ENCODE measurements at places on chromosomes 16 and 17.

DNA sequence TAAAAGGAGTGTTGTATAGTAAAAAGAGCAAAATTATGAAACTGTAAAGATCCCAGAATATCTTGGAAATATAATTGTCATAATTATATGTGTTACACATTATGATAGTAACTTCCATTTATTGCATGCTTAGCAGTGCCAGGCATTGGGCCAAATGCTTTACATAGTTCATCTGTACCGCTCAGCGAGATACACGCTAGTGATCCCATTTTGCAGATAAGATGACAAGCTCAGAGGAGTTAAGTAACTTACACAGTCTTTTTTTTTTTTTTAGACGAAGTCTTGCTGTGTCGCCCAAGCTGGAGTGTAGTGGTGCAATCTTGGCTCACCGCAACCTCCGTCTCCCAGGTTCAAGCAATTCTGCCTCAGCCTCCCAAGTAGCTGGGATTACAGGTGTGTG, 6.8 kb upstream of the EZH1 start:
- no peak for DNase-seq

- DNase-seq: no peak
Observed at GRCh38 chr17:56638591-56639051, 45.1 kb downstream of the NOG start.

DNA sequence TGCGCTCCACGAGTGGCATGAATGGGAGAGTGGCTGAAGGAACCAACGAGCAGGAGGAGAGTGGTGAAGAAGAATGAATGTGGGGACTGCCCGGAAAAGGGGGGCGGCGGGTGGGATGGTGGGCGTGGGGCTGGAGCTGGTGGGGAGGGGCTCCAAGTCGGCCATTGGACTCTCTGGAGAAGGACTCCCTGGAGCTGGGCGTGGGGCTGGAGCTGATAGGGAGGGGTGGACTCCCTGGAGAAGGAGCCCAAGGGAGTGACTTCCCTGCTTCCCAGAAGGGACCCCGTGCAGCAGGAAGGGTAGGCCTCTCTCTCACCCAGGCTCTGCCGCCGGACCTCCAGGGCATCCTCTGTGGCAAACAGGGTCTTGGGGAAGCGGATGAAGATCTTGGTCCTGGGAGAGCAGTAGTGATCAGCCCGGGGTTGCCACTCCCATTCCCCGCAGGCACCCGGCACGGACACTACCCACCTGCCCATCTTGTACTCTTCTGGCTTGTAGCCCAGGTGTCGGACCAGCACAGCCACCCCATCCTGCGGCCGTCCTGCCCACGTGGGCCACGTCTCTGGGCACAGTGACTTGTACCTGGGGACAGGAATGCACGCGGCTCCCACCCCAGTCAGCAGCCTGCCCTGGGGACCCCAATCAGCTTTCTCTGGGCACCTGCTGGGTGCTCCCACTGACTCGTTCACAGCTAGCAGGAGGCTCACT, 14.9 kb upstream of the CRK start:
- DNase-seq: peak; percentile 52

- no peak for DNase-seq
Observed at GRCh38 chr16:17340804-17341203, 130.0 kb downstream of the XYLT1 start.

GRCh38 chr17:79027925-79028491, 4.0 kb downstream of the C1QTNF1 start:
- peak; percentile 73 for DNase-seq

DNA sequence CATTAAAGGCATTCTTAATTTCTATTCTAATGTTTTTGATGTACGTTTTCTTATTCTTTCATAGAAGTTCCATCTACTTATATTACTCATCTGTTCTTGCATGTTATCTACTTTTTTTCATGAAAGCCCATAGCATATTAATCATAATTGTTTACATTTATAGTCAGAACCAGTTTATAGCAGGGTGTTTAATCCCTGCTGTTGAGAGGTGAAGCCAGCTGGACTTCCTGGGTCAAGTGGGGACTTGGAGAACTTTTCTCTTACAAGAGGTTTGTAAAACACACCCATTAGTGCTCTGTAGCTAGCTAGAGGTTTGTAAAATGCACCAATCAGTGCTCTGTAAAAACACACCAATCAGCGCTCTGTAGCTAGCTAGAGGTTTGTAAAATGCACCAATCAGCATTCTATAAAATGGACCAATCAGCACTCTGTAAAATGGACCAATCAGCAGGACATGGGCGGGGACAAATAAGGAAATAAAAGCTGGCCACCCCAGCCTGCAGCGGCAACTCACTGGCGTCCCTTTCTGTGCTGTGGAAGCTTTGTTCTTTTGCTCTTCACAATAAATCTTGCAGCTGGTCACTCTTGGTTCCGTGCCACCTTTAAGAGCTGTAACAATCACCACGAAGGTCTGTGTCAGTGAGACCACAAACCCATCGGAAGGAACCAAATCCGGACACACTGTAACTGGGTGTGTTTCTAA, 120.6 kb downstream of the TANC2 start:
- DNase-seq: no peak

DNA sequence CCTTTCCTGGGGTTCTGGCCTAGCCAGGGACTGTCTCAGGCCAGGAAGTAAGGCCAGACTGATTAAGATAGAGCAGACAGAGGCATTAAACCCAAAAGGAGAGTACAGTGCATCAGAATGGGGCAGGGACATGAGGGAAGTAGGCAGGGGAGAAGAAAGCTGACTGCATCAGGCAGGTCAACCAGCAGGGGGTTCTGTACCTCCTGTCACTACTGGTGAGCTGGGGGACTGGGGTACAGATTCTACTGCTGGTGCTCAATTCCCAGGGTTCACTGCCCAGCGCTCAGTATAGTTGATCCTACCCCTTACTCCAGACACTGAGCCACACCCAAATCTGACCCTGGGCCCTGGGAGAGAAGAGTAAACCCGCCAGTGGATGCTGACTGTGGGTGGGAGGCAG, 12.9 kb upstream of the MTMR4 start:
- no peak for DNase-seq

- no peak for DNase-seq
Observed at GRCh38 chr16:48596326-48596725, 13.7 kb downstream of the N4BP1 start.

DNA sequence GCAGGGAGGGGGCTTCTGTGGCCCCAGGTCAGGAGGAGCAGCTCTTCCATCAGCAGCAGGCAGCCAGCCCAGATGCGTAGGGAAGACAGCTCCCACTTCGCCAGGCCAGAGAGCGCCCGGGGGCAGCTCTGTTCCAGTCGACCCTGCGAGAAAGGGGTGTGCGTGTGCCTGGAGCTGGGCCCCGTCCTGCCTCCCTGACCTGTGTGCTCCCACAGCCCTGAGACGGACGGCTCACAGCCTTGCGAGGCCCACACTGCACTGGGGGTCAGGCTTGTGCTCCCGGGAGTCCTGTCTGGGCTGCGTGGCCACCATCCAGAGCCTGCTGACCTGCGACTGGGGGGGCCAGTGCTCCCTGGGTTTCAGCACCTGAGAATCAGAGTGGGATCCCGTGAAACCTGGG, 469 bp upstream of the MSLN start:
- DNase-seq: peak; percentile 46

DNA sequence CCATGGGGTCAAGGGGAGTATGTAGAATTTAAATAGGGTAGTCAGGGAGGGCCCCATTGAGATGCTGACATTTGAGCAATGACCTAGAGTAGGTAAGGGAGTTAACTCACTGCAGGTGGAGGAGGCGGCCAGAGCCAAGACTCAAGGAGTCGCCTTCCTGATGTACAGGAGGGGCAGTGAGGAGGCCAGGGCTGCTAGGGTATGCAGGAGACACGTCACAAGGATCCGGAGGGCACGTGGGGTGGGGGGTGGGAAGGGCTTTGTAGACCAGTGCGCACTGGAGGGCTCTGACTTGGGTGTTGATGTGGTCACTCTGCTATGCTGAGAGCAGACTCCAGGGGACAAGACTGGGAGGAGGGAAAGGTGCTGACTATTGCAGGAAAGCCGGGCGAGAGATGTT, 37.5 kb downstream of the SPECC1 start:
- DNase-seq: no peak

DNA sequence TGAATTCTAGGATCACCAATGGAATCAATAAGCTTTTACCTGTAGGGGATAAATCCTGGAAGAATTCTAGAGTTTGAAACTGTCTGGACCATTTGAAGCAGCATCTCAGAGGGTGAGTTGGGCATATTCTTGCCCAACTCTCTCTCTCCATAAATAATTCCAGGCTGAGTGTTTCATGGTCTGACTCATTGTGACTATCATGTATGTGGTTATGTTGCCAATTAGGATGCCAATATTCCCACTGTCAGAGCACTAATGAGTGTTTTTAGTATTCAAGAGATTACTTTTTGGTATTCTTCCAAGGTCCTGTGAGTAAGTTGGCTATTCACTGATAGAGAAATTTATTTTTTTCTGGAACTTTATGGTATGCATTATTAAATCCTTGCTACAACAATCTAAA, 456.9 kb downstream of the TOX3 start:
- DNase-seq: no peak

DNA sequence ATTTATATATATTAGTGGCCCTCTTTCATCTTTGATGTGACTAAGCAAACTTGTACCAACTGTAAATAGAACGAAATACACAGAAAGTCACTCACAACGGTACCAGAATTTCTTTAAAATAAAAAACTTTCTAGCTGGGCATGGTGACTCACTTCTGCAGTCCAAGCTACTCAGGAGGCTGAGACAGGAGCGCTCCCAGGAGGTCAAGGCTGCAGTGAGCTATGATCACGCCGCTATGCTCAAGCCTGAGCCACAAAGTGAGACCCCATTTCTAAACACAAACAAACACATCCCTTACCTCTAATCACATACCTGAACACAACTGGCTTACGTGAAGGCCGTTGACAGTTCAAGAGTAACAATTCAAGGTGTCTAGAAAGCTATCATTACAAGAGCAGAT, 29.7 kb downstream of the STAT5B start:
- DNase-seq: no peak

DNA sequence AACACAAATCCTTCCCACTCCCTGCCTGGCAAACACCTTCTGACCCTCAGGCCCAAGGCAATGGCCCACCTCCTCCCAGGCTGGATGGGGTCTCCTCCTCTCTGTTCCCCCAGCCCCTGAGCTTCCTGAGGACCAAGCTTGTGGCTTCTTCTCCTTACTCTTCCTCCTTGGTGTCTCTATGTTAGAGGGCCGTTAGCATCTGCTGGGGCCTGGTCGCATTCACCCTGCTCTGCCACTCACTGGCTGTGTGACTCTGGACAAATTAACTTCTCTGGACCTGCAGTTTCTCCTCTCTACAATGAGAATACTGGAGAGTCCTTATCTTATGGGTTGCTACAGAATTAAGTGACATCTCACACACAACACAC, 725 bp upstream of the MT2A start:
- no peak for DNase-seq

DNA sequence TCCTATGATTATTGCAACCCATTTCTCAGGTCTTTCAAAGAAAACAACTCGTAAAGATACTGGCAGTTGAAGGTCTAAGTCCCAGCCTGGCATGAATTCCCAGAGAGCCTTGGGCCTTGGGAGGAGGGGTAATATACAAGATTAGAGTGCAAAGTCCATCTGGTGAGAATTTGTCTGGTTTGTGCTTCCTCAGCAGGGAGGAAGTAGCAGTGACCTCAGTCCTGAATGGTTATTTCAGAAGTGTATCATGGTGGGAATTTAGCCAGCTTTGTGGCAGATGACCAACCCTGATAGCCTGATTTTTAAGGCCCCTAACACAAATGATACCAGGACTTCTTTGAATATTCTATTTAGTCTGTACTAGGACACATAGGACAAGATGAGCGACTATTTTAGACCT, 151.2 kb upstream of the TBX2 start:
- DNase-seq: no peak

GRCh38 chr16:51416926-51417325, 265.9 kb upstream of the SALL1 start:
- DNase-seq: no peak

- DNase-seq: no peak
Observed at GRCh38 chr16:58272855-58273254, 22.0 kb downstream of the PRSS54 start.

GRCh38 chr17:73240561-73240960, 21.1 kb downstream of the CPSF4L start:
- no peak for DNase-seq

DNA sequence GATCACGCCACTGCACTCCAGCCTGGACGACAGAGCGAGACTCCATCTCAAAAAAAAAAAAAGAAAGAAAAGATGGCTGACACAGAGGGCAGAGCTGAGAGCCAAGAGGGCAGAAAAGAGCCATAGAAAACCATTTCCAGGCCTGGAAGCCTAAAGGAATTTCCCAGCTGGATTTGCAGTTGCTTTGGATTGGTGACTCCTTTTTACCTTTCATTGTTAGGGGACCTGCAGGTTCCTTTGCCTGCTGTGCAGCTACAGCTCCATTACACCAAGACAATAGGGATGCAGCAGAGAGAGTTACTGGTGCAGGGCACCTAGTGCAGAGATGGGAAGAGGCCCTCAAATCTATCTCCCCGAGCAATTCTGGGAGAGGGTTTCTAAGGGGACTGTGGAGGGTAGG, 18.4 kb downstream of the ZNF668 start:
- DNase-seq: no peak

GRCh38 chr16:83955218-83956130, 2.4 kb downstream of the OSGIN1 start:
- DNase-seq: no peak

DNA sequence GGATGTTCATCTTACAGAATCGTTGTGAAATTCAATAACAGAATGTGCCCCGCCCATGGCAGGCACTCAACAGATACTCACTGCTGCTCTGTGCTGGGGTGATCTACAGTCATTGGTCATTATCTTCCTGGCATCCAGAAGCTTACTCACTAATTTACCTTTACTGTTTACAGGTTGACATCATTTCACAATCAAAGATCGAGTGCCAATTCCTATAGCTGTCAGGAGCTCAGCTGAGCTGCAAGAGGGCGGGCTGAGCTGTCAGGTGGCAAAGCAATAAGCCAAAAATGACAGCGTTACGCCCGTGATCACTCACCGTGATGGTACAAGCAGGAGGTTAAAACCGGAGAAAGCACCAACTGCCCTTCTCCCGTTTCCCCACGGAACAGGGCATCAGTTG, 51.2 kb downstream of the LITAF start:
- DNase-seq: no peak

DNA sequence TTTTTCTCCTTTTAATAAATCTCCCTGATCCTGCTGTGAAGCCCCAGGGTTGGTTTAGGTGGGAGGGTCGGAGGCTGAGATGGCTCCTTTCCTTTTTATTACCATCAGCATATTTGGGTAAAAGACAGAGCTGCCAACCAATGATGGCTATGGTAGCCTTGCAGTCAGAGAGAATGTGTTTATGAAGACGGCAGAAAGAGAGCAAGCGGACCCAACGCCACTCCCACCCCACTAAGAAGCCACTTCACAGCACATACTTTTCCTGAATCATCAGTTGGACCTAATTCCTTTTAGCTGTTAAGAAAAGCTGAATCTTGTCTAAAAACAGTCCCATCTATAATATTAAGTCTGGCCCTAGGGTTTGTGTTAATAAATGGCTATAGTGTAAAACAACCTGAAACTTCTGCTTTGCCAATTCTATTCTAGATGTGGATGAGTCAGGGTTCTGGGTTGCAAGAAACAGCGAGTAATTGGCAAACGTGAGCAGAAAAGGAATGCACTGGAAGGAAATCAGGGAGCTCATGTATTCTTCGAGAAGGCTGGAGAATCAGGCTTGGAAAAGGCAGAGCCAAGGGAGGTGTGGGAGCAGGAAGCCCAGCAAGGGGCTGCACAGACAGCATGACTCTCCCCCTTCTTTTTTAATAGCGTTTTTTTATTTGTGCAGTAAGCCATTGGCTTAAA, 34.0 kb upstream of the PRKCA start:
- DNase-seq: no peak
